Dermis blood vessel endothelial cell (primary cell): ENCODE measurements at places on chromosomes 2 and 18. TPM values are rescaled to one million over a fixed set of nuclear protein-coding genes. Genes with fewer than 3 reads are reported as not detected.

- peak; percentile 25 for DNase-seq
These were observed 18.8 kb downstream of the HJURP start for GRCh38 chr2:233835230-233836186.

- no peak for DNase-seq
These were observed 159.7 kb upstream of the ZNF236 start for GRCh38 chr18:76662626-76663025.

NTSR2 gene
- not detected in 2 replicates for total RNA-seq

GRCh38 chr2:179579800-179580199 lies 281.6 kb downstream of the ZNF385B start:
- no peak for DNase-seq

GRCh38 chr2:168118733-168119514 lies 128.5 kb downstream of the STK39 start:
- DNase-seq: peak; percentile 83

GPR39 gene
- total RNA-seq: under 0.01 TPM in 1 of 2 replicates, not detected in the other

DNA sequence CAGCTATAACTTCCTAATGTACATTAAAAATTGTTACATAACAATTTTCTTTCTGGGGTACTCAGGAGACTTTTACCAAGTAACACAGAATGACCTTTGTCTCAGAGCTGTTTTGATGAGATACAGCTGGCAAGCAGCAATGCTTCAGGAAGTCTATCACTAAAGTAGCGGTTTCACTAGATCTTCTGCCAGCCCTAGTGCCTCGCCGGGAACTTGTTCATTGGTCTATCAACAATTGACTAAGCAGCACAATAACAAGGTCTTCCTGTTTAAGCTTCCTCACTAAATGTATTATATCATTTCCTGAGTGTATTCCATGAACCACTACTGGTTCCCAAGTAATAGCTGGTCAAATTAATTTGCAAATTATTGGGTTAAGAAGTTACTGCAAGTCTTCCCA lies 69.2 kb downstream of the TRIP12 start:
- peak; percentile 97 for DNase-seq

DNA sequence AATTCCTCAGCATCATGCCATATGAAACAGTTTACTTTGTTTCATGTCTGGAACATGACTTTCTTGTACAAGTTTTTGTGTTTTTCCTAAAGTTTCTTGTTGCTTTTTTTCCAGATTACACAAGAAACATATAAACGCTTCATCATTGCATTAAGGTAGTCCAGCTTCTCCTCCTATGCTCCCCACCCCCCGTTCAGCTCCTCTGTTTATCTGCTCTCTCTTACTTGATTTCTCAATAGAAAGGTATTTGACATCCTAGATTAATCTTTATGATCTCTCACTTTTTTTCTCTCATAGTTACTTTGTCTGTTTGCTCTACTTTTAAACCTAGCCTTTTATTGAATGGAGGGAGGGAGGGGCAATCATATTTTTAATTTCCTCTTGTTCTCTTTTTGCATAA lies 25.4 kb downstream of the SLC40A1 start:
- DNase-seq: no peak

NT5C1B gene
- total RNA-seq: not detected in 2 replicates

DNA sequence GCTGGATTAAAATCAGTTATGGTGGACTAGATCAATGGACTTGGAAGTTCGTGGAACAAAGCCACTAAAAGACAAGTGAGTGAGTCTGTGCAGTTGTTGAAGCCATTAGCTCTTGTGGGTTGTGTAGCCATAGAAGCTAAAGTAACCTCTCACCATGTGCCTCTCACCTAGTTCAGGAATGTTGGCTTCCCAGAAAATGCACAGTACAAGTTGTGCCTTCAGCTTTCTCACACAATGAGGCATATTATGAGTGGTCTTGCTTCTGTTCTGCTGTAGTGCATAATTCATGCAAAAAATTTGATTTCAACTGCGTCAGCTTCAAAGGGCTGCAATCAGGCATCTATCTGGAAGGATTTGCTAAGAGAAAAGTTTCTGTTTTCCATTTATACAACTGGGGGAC lies 26.2 kb downstream of the CERS6 start:
- DNase-seq: no peak

VWC2L gene
- total RNA-seq: not detected in 2 replicates
